ENCODE measurements at places on chromosomes 6 and 20.

DNA sequence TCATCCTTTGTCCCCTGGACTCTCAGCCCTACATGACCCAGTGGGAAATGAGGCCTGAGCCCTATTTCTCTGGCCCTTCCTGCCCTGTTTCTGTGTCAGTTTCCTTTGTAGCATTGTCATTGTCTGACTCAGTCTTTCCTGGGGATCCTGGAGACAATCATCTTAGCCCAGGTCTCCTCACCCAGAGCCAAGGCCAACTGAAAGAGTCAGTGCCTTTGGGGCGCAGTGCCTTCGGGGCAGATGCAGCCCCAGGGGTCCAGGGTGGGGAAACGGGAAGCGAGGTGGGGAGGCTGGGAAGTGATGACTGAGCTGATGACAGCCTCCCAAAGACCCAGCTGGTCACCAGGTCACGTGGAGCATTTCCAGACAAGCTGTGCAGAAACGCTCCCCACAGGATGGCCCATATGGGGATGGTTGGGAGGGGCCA, 93.3 kb upstream of the SULF2 start:
- no peak for DNase-seq

DNA sequence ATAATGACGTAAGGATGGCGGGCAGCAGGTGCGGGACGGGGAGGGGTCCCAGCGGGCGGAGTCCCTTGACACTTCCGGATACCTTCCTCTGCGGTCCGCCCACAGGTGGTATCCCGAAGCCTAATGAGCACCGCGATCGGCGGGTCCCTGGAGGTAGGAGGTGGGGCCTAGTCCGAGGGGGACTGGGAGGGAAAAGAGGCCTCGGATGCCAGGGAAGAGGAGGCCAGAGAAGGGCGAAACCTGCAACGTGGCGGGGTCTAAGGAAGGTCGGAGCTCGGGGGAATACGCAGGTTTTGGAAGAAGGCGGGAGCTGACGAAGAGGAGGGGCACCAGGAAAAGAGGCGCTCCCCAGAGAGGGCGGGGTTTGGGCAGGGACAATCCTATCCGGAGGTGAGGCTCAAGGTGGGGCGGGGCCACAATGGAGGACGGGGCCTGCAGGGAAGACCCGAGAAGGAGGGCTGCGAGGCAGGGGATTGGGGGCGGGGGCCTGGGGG, 3.7 kb downstream of the PRSS16 start:
- DNase-seq: peak; percentile 34

DNA sequence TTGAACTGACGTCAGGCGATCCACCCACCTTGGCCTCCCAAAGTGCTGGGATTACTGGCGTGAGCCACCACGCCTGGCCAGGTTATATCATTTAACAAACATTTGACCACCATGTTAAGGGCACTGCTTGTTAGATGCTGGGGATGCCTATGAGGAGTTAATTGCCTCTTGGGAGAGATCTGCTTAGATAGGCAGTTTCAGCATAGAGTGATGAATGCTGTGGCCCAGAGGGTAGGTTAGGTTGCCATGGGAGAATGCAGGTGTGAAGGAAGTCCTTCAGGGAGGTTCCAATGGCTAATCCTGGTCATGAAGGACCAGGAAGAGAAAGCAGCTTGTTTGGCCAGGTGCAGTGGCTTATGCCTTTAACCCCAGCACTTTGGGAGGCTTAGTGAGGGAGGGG, 17.0 kb downstream of the PHF20 start:
- no peak for DNase-seq

DNA sequence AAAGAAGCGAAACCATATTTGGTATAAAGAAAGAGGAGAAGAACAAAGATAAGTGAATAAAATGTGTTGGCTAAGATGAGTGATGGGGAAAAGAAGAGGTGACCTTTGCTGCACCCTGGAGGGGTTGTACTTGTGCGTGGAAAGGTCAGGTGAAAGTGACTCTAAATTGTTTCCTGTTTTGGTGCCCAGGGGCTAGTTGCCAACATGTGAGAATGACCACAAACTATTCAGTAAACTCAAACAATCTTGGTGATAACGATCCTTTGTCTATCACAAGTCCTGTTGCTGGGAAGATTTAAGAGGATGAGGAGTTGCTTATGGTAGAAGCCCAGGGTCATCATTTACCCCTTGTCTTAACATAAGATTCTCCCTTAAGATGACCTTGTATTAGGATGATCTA, 57.9 kb downstream of the ADGRF5 start:
- DNase-seq: no peak

- peak; percentile 88 for DNase-seq
These were observed 5.1 kb downstream of the DEF6 start for GRCh38 chr6:35302604-35303241.

GRCh38 chr6:4543596-4543995, 232.6 kb upstream of the CDYL start:
- no peak for DNase-seq

GRCh38 chr6:134288538-134289203, 29.2 kb downstream of the SGK1 start:
- DNase-seq: peak; percentile 11

GRCh38 chr6:23441808-23442461, 684.1 kb upstream of the NRSN1 start:
- DNase-seq: no peak

DNA sequence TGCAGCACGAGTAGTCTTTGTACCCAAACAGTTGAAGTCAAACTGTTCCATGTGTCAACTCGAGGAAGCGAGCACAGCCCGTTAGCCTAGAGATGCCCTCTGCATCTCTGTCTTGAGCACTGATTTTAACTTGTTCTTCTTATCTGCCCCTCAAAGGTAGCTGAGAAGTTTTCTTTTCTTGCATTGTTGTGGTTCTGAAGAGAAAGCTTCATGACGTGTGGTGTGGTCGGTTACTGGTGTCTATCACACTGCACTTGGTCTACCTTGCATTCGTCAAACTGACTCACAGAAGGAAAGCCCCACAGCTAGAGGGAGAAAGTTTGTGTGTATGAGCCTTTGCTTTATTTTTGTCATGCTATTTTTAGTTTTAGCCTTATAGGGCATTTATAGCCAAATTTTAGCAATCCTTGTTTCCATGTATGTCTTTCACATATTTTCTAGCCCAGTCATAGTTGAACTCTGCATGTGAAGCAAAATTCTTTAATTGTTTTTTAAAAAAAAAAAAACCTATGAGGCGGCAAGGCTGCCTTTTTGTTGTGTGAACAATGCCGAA, 115.1 kb downstream of the JAG1 start:
- peak; percentile 36 for DNase-seq

DNA sequence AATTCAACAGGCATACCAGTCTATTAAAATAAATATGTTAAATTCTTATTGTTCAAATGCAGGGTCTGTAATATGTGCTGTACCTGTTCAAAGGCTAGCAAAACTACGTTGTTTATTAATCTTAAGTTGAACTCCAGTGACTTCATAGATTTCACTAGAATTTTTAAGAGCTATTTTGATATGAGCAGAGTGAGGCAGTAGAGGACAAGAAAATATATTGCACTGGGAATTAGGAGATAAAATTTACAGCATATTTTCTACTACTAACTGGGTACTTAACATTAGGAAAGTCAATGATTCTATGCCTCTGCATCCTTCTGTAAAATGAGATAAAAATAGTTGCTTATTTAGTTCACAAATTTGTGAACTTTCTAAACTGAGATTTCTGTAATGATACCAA, 162.2 kb upstream of the BMP5 start:
- DNase-seq: no peak

GRCh38 chr6:70423189-70424134, 10.2 kb downstream of the FAM135A start:
- no peak for DNase-seq

DNA sequence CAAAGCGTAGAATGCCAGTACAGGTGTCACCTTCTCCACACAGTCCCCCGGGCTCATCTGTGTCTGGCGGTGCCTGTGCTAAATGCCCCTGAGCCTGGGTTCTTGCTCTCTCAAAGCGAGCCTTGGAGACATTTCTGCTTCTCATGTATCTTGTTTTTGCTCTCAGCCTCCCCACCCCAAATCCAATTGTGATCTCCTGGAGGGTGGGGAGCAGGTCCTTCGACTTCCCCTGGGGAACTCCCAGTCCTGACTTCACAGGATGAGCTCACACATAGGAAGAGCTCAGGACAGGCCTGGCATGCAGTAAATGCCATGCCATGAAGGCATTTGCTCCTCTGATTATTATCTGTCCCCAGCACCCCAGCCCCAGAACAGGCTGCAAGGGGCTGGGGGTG, 58.1 kb downstream of the NOL4L start:
- DNase-seq: no peak

DNA sequence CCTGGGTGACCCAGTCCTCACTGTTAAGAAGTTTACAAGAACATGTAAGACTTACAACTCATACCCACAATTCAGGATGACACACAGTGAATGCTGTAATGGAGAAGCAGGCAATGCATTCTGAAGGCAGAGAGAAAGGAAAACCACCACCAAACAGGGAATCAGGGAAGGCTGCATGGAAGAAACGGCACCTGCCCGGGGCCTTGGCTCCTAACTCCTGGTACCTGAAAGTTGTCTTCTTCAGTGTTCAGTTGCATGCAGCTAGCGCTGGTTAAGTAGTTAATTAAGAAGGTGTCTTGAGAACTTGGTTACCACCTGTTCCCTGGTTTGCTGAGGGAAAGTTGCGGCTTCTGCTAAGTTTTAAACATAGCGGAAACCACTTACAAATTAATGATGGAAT, 57.2 kb downstream of the GPR6 start:
- DNase-seq: no peak

- DNase-seq: no peak
These were observed 118.9 kb upstream of the CEP162 start for GRCh38 chr6:84346372-84346771.

GRCh38 chr6:166174031-166174430, 6.4 kb upstream of the TBXT start:
- no peak for DNase-seq

DNA sequence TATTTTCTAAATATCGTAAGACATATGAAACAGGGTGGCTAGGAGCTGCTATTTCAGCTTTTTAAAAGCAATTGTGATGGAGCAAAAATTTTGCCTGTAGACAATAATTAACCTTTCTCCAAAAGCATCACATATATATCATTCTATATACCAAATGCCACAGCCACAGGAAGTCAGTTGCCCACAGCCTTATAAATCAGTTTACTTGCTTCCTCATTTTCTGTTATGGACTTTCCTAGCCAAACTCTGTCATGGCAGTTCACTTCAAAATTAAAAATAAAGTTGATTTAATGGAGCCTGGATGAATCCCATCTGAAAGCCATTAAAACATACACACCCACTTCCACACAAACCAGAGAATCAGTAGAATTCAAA, 93.4 kb upstream of the NHSL1 start:
- DNase-seq: no peak

Data from CD4-positive, alpha-beta memory T cell (primary cell).